ENCODE measurements at places on chromosomes 12 and 14. TPM values are rescaled to one million over a fixed set of nuclear protein-coding genes. Genes with fewer than 3 reads are reported as not detected.

ASCL1 gene
- 0.10 TPM for polyA plus RNA-seq

GRCh38 chr12:2118061-2118460 lies 65.3 kb downstream of the CACNA1C start:
- DNase-seq: no peak

GRCh38 chr12:66693901-66694513 lies 15.1 kb upstream of the GRIP1 start:
- DNase-seq: peak; percentile 84

GRCh38 chr14:61372379-61372778 lies 51.0 kb downstream of the PRKCH start:
- no peak for DNase-seq

- no peak for DNase-seq
These were observed 526 bp upstream of the MRPL42 start for GRCh38 chr12:93466625-93467350.

DNA sequence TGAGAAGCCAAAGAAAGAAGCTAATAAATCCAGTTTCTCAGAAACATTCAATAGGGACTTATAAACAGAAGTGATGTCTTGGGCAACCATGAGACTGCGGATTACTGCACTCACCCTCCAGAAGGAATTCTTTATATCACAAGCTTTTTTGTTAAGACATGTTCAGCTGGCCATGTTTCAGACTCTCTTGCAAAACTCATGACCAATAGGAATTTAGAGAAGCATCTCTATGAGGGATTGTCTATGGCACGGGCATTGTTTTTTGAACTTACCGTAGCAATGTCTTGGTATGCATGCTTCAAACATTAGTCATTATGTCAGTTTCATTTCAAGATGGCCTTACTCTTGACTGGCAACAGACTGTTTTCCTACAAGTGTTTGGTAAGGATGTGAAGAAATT lies 15.5 kb upstream of the ZNF268 start:
- no peak for DNase-seq

DNA sequence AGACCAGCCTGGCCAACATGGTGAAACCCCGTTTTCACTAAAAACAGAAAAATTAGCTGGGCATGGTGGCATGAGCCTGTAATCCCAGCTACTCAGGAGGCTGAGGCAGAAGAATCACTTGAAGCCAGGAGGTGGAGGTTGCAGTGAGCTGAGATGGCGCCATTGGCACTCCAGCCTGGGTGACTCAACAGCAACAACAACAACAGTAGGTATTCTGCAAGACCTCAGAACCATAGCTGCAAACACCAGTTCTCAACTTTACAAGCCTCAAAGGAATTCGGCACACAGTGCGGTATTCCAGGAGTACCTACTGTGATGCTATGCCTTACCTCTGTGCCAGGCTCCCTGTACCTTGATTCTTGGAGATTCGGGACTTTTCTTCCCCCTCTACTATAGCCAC lies 15.8 kb downstream of the FOXN3 start:
- DNase-seq: no peak

DNA sequence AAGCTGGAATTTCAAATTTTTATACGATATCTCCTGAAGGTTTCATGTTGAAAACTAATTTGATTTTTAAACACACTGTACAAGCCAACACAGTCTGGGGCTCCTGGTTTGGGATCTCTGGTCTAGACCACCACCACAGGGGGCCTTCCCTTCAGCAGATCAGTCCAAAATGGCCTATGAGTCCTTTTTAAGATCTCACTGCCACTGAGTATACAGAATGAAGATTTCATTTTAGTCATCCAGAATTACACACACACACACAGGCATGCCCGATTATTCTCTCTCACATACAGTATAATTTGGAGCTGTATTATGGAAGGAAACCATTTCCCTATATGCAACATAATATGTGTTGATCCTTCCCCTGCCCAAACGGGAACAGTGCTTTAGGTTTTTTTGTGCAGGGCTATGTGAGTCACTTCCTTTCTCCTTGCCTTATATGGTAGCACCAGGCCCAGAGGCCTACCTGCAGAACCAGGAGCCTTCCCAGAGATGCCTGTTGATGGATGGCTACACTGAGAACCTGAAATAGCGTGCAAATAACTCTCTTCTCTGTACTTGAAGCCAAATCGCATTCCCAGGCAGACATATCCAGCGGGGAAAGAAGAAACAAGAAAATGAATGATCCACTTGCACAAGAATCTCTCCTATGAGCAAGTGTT lies 28.1 kb upstream of the WNK1 start:
- DNase-seq: peak; percentile 28

DNA sequence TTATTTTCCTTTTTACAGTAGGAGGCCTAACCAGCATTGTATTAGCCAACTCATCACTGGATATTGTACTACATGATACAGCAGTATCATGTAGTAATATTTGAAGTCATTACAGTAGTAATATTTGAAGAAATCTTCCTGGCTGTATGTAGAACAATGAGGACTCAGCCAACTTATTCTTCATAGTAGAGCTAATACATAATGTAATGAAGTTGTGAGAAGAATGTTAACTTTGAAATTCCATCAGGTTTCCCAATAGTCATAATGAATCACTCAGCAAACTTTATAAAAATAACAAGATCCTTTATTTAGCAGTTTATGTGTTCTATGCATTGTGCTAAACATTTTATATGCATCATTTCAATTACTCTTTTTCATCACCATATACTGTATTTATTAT lies 61.8 kb downstream of the LRRK2 start:
- no peak for DNase-seq

GRCh38 chr14:103188810-103189480 lies 65.7 kb downstream of the TNFAIP2 start:
- DNase-seq: peak; percentile 37

GRCh38 chr12:56776654-56777053 lies 13.5 kb downstream of the HSD17B6 start:
- no peak for DNase-seq

DNA sequence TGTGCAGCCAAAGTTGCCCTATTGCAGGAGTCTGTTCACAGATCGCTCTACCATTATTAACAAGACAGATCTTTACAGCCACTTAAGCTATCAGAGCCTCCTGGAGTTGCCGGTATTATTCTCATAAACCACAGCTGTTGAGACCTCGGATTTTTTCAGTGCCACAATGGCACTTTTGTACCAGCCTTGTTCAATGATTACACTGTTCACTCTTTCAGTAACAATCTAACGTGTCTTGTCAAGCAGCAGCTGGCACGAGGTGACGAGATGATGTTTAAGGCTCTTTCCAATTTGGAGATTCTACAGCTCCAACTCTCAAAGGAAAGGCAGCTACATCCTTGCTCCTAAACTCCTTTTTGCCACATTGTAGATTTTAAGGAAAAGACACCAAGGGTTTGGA lies 30.7 kb downstream of the LRIG3 start:
- no peak for DNase-seq

DNA sequence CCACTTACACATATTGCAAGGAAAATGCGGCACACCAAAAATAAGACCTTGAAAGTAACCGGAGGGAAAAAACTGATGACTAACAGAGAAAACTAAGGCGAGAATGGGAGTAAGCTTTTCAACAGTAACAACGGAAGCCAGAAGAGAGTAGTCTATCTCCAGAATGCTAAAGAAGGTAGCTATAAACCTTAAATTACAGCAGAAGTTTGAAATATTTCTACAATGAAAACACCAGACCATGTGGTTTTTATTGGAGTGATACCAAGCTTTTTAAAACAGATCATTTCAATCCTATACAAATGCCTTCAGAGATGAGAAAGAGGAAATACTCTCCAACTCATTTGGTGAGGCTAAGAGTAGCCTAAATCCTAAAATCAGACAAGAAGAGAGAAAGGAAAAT lies 209.5 kb downstream of the ANO6 start:
- DNase-seq: no peak

DNA sequence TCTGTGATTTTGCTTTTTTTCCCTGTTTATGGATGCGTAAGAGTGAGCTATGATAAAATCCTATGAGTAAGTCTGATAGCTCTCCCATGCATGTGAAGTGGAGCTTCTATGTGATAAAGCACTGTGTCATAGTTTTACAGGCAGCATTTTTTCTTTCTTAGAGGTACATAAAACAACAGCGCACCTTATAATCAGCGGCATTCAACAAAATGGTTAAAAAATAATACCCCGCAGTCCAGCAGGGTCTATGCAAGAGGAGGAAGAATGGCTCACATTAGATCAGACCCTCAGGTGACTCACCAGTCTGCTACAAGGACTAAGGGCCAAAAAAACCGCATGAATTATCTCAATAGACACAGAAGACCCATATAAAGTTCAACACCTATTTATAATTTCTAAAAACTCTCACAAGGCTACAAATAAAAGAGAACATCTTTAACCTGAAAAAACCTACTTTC lies 33.0 kb upstream of the TMEM179 start:
- no peak for DNase-seq

DNA sequence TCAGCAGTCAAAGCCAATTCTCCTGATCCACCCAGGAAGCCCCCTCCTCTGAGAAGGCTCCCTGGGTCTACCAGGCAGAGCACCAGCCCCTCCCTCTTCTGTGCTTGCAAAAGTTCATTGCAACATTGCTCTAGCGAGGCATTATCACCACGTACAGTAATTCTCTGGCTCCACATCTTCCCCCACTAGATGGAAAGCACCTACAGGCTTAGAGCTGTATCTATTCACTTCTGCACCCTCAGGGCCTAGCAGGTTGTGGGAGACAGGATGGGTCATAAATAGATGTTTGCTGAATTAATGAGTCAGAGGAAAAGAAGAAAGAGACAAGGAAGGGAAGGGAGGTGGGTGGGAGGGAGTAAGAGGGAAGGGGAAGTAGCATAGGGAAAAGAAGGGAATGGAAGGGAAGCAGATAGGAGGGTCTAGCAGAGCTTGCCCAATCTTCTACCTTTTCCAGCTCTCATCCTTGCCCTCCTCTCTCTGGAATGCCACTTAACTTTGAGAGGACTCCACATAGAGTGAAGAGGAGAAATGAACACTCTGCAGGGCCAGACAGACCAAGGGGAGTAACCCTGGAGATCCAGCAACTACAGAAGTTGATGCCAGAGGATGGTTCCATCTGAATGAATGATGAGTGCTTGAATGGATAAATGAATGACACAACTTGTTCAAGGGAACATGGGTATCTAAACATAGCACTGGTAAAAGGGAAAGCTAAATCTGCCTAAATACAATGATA lies 42.0 kb upstream of the NT5DC3 start:
- DNase-seq: no peak

- peak; percentile 83 for DNase-seq
These were observed 101.2 kb upstream of the SLC38A2 start for GRCh38 chr12:46473634-46474329.

DNA sequence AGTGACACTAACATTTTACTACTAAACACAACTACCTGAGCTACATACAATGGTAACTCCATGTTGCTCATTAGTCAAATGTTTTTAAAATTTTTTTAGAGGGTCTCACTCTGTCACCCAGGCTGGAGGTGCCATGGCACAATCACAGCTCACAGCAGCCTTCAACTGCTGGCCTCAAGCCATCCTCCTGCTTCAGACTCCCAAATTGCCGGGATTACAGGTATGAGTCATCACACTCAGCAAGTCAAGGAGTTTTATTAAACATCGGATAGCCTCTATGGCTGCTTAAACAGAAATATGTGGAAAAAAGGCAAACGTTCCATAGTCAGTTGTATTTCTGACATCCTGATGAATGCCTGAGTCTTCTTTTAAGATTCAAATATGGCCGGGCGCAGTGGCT lies 11.1 kb upstream of the NPFF start:
- DNase-seq: no peak

- peak; percentile 42 for DNase-seq
These were observed 199.8 kb upstream of the ARHGAP5 start for GRCh38 chr14:31877255-31877798.

DNA sequence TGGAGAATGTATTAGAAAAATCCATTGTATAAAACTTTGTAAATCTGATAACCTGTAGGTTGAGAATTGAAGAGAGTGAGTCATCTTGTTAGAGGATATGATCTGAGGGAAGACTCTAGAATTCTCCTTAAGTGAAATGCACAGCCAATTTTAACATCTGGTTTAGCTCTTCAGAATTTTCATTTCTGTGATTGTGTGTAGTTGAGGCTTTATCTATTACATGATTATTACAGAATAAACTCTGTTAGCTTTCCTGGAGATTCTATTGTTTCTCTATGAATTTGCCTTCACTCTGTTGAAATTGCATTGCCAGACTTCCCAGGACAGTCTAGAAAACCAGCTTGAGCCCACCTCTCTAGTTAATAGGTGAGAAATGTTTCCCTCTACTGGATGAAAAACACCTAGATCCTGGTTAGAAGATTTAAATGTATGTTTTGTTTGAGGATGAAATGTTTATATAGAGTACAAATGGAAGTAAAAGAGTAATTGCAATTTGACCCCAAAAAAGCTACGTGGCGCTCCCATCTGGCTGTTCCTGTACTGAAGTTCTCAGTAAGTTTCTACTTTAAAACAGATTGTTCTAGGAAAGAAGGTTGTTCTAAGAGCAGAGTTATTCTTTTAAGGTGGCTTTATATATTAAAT lies 2.9 kb downstream of the NUDT4 start:
- DNase-seq: no peak

All from stomach (tissue), 19 donors.